ENCODE measurements at places on chromosomes 1 and 21. TPM values are rescaled to one million over a fixed set of nuclear protein-coding genes. Genes with fewer than 3 reads are reported as not detected.
A peak's percentile ranks its signal among the peaks of the same experiment; 100 is the strongest.

GRCh38 chr1:212641956-212642355 is 33.4 kb downstream of the ATF3 start:
- DNase-seq = no peak

- DNase-seq = no peak
Observed at GRCh38 chr1:207039380-207040180, 7.0 kb upstream of the C1orf116 start.

GRCh38 chr1:147264158-147264768 is 21.8 kb downstream of the CHD1L start:
- DNase-seq = no peak

GRCh38 chr1:22643381-22643780 is at the start of gene C1QC:
TSS of gene C1QC (plus strand) at chr1:22643633. CDS start at chr1:22644024, 391 bp downstream.
- no peak for DNase-seq

DNA sequence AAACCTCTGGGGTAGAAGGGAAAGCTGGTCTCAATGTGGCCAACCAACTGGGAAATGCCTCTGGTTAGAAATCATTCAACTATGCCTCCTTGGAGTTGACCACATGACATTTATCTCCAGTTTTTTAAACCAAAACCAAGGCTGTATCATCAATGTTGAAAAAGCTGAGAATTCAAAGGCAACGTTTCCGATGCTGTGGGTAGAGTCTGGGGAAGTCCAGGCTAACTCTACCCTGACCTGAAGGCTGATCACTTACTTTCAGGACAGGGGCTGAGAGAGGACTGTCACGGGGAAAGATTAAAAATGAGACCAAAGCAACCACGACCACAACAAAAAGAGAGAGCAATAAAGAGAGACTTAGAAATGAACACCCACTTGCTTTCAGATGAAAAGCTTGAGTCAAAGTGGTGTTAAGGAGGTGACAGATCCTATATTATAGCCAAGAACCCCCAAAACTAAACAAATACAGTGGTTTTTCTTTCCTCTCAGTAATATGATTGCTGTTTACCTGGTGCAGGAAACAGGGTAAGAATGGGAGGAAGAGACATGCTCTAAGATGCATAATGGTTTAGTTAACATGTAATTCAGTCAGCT is 90.8 kb upstream of the TNFSF4 start:
- DNase-seq = no peak

- DNase-seq = no peak
Observed at GRCh38 chr1:157540160-157540748, 12.1 kb downstream of the FCRL5 start.

DNA sequence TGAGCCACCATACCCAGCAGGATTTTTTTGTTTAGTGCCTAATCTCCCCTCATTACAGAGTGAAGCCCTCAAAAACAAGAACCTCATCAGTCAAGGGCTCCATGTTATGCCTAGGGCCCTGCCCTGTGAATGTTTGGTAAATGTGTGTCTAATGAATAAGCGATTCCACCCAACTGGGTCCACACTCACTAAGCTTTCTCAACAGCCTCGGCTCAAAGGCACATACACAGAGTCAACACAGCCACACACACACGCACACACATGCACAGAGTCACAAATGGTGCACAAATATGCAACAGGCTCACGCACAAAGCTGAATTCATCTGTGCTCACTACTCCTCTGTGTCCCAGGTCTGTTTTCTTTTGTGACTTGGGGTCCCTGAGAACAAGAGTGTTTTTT is 11.7 kb upstream of the SYNC start:
- no peak for DNase-seq

GRCh38 chr21:44687671-44688070 is 5.7 kb upstream of the KRTAP12-1 start:
- DNase-seq = no peak

DNA sequence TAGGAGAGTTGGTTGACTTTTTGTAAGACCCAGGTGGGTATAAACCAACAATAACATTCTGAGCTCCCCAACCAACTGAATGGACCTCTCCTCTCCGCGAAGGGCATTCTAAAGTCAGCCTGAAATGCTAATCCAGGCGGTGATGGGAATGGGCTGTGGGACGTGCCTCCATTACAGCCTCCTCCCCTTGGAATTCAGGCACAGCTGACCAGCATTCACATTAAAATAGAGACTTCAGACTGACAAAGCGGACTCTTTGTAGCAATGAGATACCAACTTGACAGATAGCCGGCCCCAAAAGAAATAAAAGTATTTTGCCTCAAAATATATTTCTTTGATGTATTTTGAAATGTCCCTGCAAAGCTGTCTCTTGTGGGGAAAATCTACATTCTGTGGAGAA is 101.7 kb downstream of the KIF26B start:
- DNase-seq = no peak

DNA sequence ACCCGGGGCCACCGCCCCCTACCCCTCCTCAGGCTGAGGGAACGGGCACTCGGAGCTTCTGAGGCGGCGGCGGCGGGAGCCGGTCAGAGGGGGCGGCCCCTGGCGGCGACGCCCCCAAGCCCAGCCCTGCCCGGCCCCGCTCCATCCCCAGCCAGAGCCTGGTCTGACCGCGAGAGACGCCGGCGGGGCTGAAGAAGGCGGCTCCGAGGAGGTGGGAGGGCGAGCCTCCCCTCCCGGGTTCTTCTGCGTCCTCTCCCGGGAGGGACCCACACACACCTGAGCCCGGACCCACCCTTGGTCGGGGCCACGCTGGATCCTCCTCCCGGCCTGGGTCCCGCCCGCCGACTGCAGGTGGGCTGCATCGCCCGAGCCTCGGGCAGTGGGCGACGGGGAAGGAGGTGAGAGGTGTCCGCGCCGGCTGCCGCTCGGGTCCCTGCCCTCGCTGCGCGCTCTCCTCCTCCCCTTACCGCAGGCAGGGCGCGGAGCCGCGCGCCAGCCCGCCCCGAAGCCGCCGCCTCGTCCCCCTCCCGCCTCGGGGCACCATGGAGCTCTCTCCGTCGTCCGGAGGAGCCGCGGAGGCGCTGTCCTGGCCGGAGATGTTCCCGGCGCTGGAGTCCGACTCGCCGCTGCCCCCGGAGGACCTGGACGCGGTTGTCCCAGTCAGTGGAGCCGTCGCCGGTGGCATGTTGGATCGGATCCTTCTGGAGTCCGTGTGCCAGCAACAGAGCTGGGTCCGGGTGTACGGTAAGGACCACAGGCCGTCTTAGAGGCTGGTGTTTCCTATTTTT is at the start of gene RASAL2:
Gene RASAL2 (plus strand): TSS at position 154 of the 788 bp plus-strand sequence. CDS start 389 bp downstream, at position 543.
- peak; percentile 65 for DNase-seq

DNA sequence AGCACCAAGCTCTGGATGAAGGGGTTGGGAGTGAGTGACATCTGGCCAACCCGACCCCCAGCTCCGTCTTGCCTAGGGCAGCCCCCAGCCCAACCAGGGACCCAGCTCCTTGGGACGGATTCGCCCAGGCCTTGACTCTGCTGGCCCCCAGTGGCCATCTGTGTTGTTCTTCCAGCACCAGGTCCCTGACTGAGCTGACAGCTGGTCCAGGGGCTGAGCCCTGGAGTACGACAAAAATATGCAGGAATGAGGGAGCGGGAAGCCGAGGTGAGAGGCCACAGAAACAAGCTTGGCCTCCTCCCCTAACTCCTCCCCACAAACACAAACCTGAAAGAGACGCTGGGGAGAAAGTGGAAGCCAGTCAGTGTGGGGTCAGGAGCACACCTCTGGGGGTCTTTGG is 55.0 kb upstream of the PAX7 start:
- peak; percentile 61 for DNase-seq

- DNase-seq = no peak
Observed at GRCh38 chr21:45267390-45267760, 20.3 kb downstream of the POFUT2 start.

GRCh38 chr21:38359090-38359489 is 102.3 kb downstream of the KCNJ15 start:
- no peak for DNase-seq

GRCh38 chr1:17207966-17208418 is 3.1 kb downstream of the PADI1 start:
- no peak for DNase-seq

DNA sequence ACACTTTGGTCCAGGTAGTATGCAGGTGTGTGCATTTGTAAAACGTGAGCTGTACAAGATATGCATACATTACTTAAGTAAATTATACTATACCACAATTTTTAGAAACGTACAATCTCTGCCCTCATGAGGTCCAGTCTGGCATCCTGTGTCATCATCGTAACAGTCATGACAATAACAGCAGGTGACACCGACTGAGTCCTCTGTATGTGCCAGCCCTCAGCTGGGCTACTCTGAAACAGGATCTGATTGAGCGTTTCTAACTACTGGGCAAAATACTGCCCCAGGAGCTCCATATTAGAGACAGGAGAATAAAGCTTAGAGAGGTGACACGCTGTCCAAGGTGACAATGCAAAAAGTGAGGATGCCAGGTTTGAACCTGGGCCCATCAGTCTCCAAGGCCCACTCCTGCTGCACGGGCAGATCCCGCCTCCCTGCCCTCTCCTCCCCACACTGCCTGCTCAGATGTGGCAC is 47.2 kb upstream of the ECE1 start:
- no peak for DNase-seq

SPRR2E gene
- total RNA-seq = not detected

ITPKB gene
- total RNA-seq = 138 TPM

CLCNKB gene
- total RNA-seq = not detected

Data from dorsolateral prefrontal cortex (tissue), 122 donors.